GF-D8 (cell line): ENCODE measurements at places on chromosomes 2 and 18.

GRCh38 chr18:23165271-23166068, 30.2 kb downstream of the CABLES1 start:
- DNase-seq: no peak

- DNase-seq: no peak
Measured at GRCh38 chr2:30511122-30512083, 64.4 kb downstream of the LCLAT1 start.

DNA sequence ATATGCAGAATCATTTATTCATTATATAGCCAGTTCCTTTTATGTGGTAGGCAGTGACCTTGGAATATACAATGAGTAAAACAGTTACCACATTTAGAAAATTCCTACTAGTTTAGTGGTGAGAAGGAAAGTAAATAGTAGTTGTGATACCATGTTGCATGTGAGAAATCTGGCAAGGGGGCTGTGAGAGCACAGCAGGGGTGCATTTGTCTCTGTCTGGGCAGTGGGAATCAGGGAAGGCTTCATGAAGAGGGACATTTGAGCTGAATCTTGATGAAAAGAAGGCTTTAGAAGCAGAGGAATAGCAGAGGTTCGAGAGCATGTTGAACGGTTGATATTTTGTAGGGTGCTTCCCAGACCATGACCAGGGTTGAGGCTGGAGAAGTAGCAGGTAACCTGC, 78.7 kb downstream of the RAB3GAP1 start:
- DNase-seq: no peak

- no peak for DNase-seq
Measured at GRCh38 chr2:240358821-240359397, 76.6 kb upstream of the GPC1 start.

GRCh38 chr18:36745219-36745975, 83.4 kb downstream of the TPGS2 start:
- DNase-seq: no peak

DNA sequence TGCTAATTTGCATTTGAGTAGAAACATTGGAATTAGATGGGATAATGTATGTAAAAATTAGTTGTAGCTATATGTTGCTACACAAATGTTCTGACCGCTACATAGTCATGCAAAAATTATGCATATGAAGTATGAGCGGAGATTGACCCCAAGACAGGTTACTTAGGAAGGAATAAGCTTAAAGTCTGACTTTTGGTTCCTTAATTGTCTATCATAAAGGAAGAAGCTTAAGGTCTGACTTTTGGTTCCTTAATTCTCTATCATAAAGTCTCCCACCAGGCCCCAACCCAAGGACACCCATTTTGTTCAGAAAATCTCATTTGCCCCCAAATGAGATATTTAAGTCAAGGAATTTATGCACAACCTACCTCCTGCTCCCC, 106.5 kb downstream of the EVA1A start:
- no peak for DNase-seq

DNA sequence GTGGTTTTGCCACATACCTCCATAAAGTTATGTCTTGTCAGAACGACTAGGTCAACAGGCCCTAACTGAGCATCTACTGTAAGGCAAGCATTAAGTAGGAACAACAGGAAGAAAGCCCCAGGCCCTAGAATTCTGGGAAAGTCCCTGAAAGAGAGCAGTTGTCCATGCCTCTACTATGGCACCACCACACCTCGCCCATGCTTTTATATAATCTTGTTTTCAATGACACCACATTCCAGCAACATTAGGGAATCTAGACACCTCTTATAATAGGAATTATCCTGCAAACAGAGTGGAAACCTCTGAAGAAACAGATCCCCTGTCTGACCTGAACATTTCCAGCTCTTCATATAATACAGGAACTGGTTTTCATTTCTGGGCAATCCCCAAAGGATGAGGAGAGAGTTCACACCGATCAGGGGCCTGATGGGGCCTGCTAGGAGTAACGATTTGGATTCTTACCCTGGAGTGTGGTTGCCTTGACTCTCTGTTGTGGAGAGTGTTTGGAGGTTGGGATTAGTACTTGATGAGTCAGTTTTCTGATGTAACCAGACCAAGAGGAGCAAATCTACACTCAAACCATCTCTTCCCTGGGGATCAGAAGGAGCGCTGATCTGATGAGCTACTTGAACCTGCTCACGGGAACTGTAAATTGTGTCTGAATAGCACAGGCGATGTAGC, 31.9 kb upstream of the CEP68 start:
- DNase-seq: no peak

GRCh38 chr18:5466256-5466655, 77.5 kb downstream of the EPB41L3 start:
- DNase-seq: no peak

- no peak for DNase-seq
Measured at GRCh38 chr2:75476761-75477160, 84.0 kb downstream of the EVA1A start.

DNA sequence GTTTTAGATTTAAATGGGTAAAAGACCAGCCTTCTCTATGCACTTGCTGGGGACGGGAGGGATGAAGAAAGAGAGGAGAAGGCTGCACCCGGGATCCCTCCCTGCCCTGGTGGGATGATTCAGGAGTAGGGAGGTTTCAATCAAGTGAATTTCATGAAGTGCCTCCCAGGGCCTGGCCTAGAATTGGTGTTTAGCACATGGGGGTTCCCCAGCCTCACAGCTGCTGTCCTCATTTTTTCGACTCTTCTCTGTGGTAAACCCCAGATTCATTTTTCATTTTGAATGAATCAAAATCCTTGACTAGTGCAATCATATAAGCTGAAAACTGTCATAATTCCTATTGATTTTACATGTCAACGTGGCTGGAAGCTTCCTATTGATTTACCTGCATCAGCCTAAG, 81.1 kb downstream of the LPIN1 start:
- DNase-seq: no peak

- DNase-seq: no peak
Measured at GRCh38 chr18:8960740-8961657, 141.5 kb upstream of the NDUFV2 start.

DNA sequence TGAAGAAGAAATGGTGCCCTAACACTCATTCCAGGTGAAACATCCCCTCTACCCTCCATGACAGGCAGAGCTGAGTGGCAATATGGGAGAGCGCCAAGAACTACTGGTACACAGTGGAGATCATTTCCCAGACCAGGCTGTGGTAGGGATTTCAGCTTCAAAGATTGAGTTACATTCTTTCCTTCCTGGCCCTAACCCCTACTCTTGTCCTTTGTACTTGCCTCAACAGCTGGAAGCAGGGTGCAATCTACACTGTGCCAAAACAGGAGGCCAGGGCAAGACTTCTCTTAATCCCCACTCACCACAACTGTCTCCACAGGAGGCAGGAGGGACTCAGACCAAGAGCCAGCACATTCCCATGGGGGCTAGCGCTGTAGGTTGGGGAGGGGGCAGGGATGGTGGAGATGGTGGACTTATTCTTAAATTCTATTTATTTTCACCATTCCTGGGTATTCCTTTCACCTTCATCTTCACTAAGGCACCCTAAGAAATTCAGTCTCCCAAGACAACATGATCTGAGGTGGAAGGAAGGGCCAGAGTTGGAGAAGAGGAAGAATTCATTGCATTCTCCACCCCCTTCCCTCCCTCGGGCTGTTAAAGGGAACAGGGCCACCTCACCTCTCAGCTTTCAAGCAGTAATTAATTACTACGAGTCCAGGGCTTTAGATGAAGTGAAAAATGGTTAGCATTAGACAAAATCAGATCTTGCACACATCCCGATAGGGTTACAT, 65.9 kb downstream of the AAK1 start:
- no peak for DNase-seq

GRCh38 chr18:35653392-35654135, 72.0 kb downstream of the GALNT1 start:
- no peak for DNase-seq

- DNase-seq: no peak
Measured at GRCh38 chr18:67613731-67614130, 97.2 kb upstream of the DSEL start.

- no peak for DNase-seq
Measured at GRCh38 chr2:118689456-118689855, 158.0 kb downstream of the EN1 start.

- DNase-seq: peak; percentile 80
Measured at GRCh38 chr2:99555404-99555803, 65.6 kb upstream of the REV1 start.
